Kidney (tissue), 22 donors: ENCODE measurements at places on chromosomes 2 and 18. TPM values are rescaled to one million over a fixed set of nuclear protein-coding genes. Genes with fewer than 3 reads are reported as not detected.

DNA sequence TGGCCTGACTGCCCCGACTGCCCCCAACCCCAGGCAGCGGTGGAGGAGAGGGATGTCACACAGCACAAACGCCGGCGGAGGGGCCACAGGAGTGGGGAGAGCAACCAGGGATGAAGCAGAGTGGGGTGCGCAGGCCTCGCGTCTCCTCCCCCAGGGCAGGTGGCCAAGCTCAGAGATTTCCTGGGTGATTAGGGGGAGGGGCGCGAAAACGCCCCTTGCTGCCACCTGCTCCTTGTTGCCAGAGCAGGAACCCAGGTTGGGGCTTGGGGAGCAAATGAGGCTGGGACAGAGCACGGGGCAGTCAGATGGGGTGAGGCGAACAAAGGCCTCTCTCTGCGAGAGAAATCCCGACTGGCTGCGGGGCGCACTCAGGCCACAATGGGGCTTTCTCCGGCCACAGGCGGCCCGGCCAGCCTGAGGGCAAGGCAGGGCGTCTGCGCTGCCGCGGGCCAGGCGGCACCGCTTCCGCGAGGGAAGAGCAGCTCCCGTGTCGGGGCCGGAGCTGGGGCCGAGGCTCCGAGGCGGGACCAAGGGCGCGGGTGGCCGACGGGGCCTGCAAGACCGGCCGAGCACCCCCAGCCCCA is 11.5 kb downstream of the TEX44 start:
- peak; percentile 90 for DNase-seq

DNA sequence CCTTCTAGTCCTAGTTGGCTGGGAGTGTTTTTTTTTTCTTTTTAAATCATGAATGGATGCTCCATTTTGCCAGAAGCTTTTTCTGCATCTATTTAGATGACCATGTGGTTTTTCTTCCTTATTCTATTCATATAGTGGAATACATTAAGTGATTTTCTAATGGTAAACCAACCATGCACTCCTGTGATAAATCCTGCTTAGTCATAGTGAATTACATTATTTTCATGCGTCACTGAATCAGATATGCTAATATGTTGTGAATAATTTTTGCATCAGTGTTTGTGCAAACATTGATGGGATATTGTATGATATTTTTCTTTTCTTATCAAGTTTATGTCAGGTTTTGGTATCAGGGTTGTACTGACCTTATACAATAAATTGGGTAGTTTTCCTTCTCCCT is 229.3 kb upstream of the REV1 start:
- DNase-seq, result no peak

DNA sequence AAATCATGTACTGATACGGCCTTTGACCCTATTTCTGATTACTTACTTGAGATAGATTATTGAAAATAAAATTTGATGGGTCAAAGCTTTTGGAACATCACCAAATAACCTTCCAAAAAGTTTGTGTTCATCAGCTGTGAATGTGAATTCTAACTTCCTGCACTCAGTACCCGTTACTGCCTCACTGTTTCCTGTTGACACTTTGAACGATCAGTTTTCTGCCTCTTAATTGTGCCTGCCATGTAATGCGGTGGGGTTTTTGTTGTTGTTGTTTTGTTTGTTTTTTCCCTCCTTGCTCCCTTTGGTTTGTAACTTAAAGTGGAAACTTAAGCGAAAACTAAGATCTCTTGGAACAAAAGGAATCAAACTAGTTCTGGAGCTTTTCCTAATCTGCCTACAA is 18.9 kb downstream of the ATG16L1 start:
- DNase-seq, result no peak

DNA sequence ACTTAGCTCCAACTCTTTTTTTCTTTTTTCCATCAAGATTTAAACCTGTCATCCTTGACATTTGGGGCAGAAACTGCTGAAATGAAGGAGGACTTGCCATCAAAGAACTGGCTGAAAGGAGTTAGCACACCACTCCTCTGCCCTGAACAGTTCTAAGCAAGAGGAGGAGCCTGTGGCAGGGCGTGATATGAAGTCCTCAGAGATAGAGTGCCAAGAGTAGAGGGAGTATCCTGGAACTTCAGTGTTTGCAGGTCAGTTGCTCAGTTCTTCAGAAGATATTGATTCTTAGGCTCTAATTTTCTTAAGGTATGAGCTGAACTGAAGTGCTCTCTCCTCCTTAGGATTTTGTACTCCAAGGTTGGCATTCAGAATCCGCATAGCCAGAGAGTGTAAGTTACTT is 15.2 kb downstream of the NABP1 start:
- no peak for DNase-seq

ANKRD62 gene
- total RNA-seq, result not detected

IL1F10 gene
- not detected for total RNA-seq

SP100 gene
- 118 TPM for total RNA-seq

TGFBRAP1 gene
- 25.8 TPM for total RNA-seq

MSH2 gene
- total RNA-seq, result 17.0 TPM

GRCh38 chr2:113700186-113700841 is 56.1 kb downstream of the SLC35F5 start:
- DNase-seq, result peak; percentile 76

GRCh38 chr2:173964565-173965371 is 405 bp downstream of the SP3 start:
- peak; percentile 95 for DNase-seq
